ENCODE measurements at places on chromosomes 6 and 20.

DNA sequence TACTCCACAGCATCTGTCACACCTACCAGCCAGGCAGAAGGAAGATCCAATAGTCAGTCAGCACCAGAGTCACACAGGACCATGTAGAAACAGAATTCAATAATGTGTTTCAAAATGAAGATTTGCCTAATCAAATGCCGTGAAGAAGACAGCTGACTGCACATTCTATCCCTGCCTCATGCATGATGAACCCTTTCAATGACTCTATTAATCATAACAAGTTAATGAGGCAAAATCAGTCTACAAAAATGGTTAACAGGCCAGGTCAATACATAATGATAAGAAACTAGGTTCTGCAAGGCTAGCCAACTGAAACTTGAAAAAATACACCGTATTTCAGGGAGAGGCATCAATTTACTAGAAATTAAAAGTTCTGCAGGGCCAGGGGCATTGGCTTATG lies 6.7 kb upstream of the PNRC1 start:
- no peak for DNase-seq

DNA sequence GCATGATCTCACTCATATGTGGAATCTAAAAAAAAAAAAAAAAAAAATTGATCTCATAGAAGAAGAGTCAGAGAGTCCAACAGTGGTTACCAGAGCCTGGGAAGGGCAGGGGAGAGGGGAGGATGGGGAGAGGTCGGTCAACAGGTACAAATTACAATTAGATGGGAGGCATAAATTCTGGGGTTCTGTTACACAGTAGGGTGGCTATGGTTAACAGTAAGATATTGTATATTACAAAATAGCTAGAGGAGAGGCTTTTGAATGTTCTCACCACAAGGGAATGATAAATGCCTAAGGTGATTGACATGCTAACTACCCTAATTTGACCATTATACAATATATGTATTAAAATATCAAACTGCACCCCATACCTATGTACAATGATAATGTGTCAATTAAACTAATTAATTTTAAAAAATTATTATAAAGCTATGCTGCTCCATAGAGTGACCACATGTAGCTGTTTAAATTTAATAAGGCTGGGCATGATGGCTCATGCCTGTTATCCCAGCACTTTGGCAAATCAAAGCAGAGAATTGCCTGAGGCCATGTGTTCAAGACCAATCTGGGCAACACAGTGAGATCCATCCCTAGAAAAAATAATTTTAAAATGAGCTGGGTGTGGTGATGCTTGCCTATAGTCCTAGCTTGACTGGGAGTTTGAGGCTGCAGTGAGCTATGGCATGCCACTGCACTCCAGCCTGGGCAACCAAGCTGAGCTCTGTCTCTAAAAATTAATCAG lies 70.9 kb downstream of the SNX5 start:
- no peak for DNase-seq

DNA sequence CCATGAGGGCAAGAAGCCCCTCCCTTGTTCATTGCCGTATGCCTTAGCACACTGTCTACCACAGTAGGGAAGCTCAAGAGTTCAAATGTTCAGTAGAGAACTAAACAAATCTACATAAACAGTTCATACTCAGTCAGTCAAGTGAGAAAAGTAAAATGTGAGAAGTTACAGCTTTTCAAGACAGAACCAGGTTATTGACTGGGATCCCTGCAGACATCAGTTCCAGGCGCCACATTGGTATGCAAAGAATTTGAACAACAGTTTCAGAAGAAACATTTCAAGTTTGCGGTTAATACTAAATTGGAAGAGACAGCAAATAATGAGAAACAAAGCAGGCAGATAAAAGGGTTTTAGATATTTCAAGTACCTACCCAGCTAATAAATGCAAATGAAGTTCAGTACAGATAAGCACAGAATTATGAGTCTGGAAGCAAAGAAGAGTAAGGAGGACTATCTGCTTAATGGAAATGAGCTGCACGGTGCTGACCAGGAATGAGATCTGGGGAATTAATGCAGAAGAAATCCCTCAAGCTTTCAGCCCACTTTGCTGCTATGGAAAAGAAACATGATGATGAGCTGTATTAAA lies 246.2 kb downstream of the HACE1 start:
- DNase-seq = no peak

DNA sequence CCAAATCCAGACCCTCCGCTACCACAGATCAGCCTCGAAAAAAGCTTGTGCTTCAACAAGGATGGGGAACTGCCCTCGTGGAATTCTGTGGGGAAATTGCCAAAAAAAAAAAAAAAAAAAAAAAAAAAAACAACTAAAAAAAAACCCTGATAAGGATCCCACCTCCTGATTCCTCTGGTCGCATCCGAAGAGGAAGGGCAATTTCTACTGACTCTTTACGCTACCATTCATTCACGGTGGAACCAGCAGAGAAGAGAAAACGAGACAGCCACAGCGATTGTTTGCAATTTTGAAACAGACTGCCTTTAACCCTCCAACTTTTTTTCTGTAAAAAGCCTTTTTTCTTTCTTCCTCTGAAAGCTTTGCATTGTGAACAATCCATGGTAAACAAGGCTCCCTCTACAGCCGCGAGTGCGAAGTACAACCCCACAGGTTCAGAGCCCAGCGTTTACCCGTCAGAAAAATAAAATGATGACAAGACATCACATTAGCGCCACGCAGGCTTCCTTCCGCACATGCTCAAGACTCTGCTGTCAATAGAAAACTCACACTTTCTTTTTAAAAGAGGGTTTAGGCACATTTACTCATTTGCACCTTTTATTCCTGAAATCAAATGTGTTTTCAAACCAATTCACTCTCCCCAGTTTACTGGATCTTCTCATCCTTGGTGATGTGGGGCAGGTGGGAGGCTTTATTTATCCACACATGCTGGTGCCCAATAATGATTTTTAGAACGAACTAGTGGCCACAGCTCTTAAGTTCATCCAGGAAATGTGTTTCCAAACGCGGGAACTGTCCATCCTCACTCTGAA lies 100.0 kb downstream of the NOL4L start:
- peak; percentile 80 for DNase-seq

GRCh38 chr6:140208286-140208685 lies 833.8 kb upstream of the CITED2 start:
- DNase-seq = no peak

GRCh38 chr20:2405693-2406065 lies 25.0 kb downstream of the TGM6 start:
- DNase-seq = no peak

DNA sequence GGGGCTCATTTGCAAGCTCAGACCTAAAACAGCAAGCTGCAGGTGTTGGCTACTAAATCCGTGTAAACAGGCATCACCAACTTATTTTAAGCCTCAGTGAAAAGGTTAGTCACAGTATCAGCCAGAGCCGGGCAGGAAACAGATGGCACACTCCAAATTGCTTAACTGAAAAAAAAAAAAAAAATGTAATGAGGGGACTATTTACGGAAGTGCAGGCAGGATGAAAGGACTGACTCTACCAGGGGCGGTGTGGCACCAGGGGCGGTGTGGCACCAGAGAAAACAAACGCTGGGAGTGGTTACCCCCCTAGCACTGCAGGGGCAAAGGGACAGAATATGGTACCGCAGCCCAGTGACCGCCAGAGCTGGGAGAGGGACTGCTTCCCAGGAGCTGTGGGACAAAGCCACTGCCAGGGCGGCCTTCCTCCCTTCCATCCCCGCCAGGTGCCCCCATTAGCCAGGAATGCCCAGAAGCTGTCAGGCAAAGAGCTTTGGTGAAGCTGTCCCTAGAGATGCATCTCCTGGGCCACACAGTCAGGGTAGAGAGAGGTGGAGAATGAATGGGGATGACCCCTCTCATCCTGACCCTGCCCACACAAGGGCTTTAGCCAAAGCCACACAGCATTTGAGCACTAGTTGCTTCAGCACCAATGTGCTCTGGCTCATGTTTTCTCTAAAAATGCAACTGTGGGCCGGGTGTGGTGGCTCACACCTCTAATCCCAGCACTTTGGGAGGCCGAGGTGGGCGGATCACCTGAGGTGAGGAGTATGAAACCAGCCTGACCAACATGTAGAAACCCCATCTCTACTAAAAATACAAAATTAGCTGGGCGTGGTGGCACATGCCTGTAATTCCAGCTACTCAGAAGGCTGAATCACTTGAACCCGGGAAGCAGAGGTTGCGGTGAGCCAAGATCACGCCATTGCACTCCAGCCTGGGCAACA lies 39.6 kb upstream of the GFOD1 start:
- DNase-seq = no peak

DNA sequence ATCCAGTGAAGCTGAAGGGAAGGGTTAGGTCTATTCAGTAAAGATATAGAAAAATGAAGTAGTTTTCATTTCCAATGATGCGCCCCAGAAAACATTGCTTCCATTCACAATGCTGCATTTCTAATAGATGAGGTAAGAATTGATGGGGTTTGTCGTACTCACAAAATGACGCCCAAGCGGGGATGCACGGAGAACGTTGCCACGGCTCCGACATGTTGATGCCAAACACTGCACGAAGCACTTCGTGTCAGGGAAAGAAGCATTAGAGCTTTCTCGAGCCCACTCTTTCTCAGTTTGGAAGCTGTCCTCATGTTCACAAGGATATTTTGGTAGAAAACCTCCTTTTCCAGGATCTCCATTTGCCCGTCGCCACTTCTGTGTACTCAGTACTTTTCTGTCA lies 21.6 kb upstream of the MAFB start:
- DNase-seq = no peak

DNA sequence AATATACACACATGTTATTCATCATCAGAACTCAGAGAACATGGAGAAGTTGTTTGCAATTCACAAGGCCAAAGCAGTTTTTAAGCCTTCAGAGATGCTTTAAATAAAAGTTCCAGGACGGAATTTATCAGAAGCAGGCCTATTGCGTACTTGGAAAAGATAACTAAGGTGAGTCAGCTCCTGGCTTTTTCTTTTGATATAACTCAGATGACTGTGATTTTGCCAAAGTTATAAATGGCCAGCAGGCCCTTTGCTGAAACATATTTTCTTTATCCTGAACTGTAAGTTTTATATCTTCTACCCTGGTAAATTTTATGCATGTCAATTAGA lies 55.0 kb upstream of the PLCB1 start:
- DNase-seq = no peak

DNA sequence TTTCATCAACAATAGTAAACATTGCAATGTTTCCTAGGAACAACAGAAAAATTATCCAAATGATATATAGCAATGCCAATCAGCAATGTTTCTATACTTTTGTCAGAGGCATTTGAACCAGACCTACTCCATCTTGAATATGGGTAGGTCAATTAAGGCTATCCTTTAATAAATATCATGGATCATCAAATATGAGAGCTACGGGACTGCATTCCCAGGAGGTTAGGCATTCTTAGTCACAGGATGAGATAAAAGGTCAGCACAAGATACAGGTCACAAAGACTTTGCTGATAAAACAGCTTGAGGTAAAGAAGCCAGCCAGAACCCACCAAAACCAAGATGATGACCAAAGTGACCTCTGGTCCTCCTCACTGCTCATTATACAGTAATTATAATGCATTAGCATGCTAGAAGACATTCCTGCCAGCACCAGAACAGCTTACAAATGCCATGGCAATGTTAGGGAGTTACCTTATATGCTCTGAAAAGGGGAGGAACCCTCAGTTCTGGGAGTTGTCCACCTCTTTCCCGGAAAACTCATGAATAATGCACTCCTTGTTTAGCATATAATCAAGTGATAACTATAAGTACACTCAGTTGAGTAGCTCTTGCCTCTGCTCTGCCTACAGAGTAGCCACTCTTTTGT lies 8.6 kb upstream of the SERPINB6 start:
- DNase-seq = no peak

DNA sequence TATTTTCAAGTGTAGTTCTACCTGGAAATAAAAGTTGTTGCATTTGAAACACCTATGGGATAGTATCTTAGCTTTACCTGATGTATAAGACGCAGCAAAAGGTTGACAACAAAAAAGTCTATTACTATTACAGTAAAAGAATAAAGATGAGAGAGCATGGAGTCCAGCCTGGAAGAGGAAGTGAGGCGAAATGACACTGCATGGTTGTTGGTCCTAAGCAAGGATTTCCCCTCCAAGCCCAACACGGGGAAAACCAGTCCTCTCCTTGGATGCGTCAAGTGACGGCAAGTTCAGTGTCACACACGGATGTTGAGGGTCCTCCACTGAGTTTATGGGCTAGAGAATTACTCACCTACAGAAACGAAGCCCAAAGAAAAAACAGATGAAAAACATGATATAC lies 51.7 kb downstream of the COL11A2 start:
- DNase-seq = no peak

DNA sequence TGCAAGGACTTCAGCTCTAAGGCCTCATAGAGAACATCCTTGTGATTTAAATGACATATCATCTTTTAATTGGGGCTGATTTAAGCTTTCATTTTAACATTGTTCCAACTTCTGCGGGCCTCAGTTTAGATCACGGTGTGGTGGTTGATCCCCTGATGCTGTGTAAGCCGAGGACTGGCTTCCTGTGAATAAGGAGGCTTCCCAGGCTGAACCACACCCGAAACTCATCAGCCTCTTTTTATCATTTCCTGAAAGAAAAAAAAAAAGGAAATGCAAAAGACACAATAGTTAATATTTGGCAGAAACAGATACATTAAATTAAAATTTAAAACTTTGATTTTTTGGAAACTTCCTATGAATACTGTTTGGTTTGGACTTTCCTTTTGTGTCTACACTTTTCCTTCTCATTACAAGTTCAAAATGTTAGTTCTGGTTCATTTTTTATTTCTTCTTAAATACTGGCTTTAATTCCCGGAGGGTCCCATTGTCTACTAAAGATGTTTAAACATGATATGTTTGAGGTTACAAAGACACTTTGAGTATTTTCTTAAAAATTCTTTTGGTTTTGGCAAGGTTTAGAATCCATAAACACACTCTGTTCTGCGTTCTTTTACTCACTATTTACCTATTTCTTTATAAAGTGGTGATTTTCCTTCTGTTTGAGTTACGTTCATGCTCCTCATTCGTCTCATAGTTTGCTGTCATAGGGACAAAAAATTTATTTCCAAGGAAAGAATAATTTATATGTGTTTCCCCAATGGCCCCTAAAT lies 230.0 kb upstream of the SULF2 start:
- DNase-seq = no peak

GRCh38 chr20:24993337-24994185 lies 1.0 kb upstream of the APMAP start:
- no peak for DNase-seq

- DNase-seq = no peak
Measured at GRCh38 chr20:31475472-31476293, 595 bp downstream of the REM1 start.

DNA sequence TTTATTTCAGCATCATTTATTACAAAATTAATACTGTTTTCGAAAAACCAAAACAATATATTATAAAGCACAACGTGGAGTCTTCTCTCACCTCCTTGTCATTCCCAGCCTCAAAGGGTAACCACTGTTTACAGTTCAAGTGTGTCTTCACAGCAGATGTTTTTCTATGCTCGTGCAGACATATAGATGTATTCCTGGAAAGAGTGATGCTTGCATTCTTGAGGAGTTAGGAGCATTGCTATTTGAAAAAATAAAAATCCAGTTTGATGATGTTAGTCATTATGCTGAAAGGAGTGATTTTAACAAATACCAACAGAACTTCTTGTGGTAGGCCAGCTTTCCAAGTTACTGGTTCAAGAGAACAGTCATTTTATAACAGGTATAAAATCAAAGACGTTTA lies 234.9 kb downstream of the BCKDHB start:
- no peak for DNase-seq

All from activated CD4-positive, alpha-beta T cell treated with anti-CD3 and anti-CD28 coated beads, Interleukin-2, amount 50 U/mL, for 48 hours (primary cell).